ENCODE measurements at places on chromosomes 11 and 22.

- no peak for DNase-seq
These were observed 31.9 kb upstream of the TLCD5 start for GRCh38 chr11:120293038-120293800.

- no peak for DNase-seq
These were observed 3.6 kb upstream of the CSNK1E start for GRCh38 chr22:38320605-38321402.

DNA sequence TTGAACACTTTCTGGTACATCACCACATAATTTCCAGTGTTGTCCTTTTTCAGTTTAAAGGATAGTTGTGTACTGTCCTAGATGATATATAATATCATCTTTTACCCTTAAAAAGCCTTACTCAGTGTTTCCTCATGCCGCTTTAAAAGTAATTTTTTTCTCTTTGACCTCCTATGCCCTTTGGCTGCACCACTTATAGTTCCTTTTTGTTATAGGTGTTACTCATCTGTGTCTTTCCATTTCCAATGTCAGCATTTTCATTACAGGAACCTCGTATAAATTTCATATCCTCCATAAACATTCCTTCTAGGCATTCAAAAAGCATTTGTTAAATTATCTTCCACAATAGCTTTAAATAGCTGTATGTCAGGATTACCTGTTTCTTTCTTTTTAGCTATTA is 40.8 kb downstream of the USP47 start:
- DNase-seq: no peak

GRCh38 chr11:33924341-33924740 is 32.5 kb upstream of the LMO2 start:
- DNase-seq: no peak

DNA sequence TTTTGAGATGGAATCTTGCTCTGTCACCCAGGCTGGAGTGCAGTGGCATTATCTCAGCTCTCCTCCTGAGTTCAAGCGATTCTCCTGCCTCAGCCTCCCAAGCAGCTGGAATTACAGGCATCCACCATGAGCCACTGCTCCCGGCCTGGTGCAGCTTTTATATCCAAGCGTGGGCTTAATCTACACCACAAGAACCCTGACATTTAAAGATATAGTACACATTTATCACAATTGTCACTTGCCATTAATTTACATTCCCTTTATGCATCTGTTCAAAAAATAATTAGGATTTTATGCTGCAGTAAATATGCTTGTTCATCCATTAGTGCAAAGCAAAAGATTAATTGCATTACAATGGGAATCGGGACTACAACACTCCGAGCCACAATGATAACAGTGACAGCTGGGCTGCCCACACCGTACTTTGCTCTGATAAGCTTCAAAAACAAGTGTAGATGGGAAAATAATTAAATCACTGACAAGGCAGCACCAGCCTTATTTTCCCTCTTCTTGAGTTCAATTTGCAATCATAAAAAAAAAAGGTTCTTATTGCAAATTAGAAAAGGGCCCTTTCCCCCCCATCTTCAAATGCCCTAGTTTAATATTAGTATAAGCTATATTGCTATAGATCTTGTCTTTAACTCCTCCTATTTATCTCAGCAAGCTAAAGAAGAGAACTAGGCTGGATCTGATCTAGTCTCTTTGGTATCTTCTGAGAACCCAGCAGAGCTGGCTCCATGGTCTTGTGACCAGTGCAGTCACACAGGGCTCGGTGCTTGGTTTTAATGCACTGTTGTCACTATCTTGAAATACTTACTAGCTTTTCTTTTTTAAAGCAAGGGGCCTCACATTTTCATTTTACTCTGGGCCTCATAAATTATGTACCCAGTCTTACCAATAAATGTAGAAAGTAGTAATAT is 206.2 kb upstream of the LRRC4C start:
- no peak for DNase-seq

GRCh38 chr22:18087350-18087855 is 9.6 kb downstream of the PEX26 start:
- no peak for DNase-seq

DNA sequence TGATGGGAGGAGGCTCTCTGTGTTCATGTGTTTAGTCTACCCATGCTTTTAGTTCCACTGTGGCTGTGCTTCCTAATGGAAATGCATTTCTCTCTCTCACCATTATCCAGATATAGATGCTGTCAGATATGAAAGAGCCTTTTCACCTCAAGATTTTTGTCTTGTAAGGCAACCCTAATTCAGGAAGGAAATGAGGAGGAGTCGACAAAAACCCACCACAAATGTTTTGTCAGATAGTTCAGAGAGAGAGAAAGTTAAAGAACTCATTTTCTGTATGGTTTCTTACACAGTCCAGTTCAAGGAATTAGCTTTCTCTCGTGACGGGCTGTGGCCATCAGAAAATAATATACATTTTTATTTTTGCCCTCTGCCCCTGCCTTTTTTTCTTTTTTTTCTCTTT is 82.5 kb downstream of the ARL14EP start:
- no peak for DNase-seq

DNA sequence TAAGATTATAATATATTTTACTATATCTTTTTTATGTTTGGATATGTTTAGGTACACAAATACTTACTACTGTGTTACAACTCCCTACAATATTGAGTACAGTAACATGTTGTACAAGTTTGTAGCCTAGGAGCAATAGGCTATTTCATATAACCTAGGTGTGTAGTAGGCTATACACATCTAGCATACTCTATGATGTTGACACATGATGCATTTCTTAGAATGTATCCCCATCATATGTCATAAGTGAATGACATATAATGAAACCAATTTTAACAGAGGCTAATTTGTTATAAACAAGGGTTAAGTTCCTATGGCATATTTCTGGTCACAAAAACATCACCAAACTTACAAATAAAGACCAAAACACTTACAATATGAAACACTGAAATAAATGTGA is 86.5 kb upstream of the RRM1 start:
- no peak for DNase-seq
